Activated naive CD4-positive, alpha-beta T cell treated with anti-CD3 and anti-CD28 coated beads for 36 hours (primary cell): ENCODE measurements at places on chromosomes 13 and 19. TPM values are rescaled to one million over a fixed set of nuclear protein-coding genes. Genes with fewer than 3 reads are reported as not detected.

CNN1 gene
- not detected for total RNA-seq

ITGBL1 gene
- total RNA-seq: not detected

GRCh38 chr19:31413353-31413752 lies 64.1 kb upstream of the TSHZ3 start:
- H3K27ac ChIP-seq: no peak overlapping the region
- H3K36me3 ChIP-seq: no peaks in the 10 kb centered on the region
- DNase-seq: no peak
- no peak overlapping the region for H3K4me3 ChIP-seq
- H3K4me1 ChIP-seq: no peaks in the 10 kb centered on the region

DNA sequence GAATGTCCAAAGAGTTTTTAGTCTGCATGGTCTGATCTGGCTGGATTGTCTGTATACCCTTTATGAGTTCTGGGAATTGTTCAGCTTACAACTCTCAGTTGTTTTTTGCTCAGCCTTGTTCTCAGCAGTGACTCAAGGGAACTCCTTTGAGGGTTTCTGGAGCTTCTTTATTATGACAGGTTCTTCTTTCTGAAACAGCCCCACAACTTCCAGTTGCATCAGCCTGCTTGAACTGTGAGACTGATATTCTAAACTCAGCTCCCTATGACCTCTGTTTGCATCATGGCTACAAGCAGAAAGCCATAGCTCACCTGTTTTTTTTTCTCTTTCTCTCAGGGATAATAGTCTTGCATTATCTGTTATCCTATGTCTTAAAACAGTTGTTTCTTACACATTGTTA lies 85.0 kb downstream of the TDRD3 start:
- peaks cover 61% of the 10 kb centered on the region for H3K36me3 ChIP-seq
- no peaks in the 10 kb centered on the region for H3K27me3 ChIP-seq
- H3K4me3 ChIP-seq: no peak overlapping the region
- peak; percentile 29 for DNase-seq
